ENCODE measurements at places on chromosomes 5 and 9. TPM values are rescaled to one million over a fixed set of nuclear protein-coding genes. Genes with fewer than 3 reads are reported as not detected.
A peak's percentile ranks its signal among the peaks of the same experiment; 100 is the strongest.

- DNase-seq = no peak
Observed at GRCh38 chr5:61779743-61780142, 447.7 kb downstream of the ZSWIM6 start.

GRCh38 chr9:132443951-132444607 lies 34.1 kb downstream of the CFAP77 start:
- peak; percentile 4 for DNase-seq

GRCh38 chr5:56302027-56302426 lies 68.9 kb upstream of the ANKRD55 start:
- DNase-seq = peak; percentile 84

DNA sequence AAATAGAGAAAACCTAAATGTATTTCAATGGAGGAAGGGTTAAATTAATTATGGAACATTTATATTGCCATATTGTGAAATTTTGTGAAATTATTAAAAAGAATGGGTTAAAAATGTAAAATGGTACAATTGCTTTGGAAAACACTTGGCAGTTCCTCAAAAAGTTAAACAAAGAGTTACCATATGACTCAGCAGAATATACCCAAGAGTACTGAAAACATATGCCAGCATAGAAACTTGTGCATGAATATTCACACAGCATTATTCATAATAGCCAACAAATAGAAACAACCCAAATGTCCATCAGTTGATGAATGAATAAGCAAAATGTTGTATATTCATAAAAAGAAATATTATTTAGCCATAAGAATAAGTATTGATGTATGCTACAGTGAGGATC lies 181.0 kb upstream of the MAST4 start:
- DNase-seq = no peak

DNA sequence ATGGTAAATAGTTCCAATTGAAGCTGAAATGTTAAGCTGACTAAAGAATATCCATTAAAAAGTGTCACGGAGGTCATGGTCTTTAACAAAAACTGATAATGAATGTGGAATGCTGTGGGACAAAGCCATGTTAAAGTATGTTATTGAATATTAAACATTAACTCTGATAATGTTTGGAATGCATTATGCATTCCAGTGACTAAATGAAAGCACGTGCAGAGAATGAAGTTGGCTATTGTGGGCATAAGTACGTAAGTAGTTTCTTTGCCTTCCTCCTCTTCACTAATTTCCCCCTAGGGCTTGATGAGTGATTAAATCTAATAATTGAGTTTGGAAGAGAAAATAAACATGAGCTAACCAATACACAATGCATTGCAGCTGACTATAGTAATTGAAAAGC lies 640.4 kb upstream of the CDH10 start:
- DNase-seq = no peak

GRCh38 chr5:40689438-40689837 lies 9.7 kb downstream of the PTGER4 start:
- peak; percentile 98 for DNase-seq

DNA sequence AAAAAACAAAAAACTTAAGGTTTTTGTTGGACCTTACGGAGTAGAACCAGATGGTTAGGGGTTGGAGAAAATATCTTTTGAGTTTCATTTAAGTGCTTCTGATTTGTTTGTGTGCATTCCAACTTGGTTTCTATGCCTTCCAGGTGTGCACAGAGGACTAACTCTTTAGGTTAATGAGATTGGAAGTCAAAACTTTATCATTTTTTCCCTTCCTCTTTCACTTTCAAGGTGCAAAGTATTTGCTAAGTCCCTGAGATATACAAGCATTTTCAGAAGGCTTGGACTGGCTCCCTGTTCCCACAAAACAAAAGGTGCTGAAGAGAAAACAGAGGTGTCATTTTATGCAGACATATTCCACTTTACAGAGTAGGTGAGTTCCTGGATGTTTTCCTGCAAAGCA lies 30.3 kb upstream of the CER1 start:
- no peak for DNase-seq

GRCh38 chr5:173973616-173973969 lies 15.4 kb upstream of the C5orf47 start:
- DNase-seq = no peak

GRCh38 chr5:112106878-112107277 lies 312.2 kb downstream of the EPB41L4A start:
- DNase-seq = no peak

- no peak for DNase-seq
Observed at GRCh38 chr5:21663082-21663481, 1190.1 kb downstream of the CDH12 start.

GRCh38 chr5:98504505-98504904 lies 269.0 kb upstream of the RGMB start:
- DNase-seq = no peak

DNA sequence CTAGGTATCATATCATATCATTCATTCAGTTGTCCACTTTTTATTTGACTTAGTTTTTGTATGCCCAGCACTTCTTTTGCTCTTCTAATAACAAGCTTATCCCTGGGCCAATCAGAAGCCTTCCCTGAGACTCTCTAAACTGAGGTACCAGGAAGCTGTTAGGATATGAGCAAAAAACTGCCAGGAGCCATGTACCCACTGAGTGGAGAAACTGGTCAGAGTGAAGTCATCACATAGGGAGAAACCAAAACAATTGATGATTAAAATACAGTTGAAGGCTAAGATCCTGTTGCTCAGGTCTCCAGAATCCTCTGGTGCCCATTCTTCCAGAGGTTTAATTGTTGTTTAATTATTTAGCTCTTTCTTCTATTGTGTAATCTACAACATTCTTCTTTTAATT lies 120.2 kb downstream of the KIAA0825 start:
- no peak for DNase-seq

DNA sequence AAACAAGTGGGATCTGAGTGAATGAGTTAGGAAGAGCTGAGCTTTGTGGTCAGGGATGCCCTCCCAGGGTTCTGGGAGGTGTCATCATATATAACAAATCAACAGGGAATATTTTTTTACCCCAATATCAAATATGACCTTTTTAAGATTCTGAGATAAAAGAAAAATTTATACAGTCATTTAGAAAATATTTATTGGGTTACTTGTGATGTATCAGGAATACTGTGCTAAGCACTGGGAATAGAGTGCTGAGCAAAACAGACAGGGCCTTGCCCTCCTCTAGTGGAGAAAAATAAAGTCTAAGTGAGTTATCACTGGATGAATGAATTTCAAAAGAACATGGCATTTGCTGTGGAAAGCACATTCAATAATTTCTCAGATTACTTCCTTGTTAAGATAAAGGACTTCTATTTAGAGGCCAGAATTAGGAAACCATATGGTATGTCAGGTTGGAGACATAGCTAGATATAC lies 102.9 kb downstream of the BOD1 start:
- DNase-seq = peak; percentile 75

DNA sequence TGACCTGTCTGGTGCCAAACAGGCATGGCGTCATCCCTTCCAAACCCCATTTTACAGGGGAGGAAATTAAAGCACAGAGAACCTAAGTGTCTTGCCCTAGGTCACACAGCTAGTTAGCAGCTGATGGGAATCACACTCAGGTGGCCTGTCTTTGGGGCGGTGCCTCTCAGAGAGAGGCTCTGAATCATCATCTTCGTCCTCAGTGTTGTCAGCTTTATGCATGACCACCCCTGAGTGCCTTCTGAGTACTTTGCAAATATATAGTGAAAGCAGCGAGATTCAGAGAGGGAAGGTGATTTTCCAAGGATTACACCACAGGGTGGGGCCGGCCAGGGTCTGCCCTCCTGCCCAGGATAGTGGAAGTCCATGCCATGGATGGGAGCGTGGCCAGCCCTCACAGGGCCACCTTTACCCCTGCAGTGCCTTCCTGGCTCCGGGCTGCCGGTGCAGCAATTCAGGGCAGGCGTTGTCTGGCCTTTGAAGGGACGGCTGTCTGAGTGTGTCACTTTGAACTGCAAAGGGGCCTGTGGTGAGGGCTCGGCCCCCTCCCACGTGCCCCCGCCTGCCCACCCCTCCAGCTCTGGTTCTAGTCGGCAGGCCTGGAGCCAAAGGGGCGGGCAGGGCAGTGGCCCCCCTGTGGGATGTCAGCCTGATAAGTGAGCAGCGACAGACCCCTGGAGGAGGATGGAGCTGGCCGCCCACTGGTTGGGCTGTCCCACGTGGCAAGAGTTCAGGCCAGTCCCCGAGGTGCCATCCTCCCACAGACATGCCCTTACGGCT lies 16.9 kb downstream of the LMX1B start:
- peak; percentile 36 for DNase-seq

GRCh38 chr5:109105631-109106267 lies 304.0 kb downstream of the PJA2 start:
- peak; percentile 72 for DNase-seq

GRCh38 chr5:117679046-117679445 lies 1104.4 kb upstream of the SEMA6A start:
- DNase-seq = no peak

GRCh38 chr9:137323531-137324331 lies 21.7 kb upstream of the NRARP start:
- DNase-seq = no peak

GRCh38 chr5:128825826-128826225 lies 139.5 kb upstream of the SLC27A6 start:
- DNase-seq = no peak

GRCh38 chr5:61159070-61159469 lies 3.2 kb downstream of the SMIM15 start:
- no peak for DNase-seq

- no peak for DNase-seq
Observed at GRCh38 chr9:7901621-7902020, 102.0 kb upstream of the DMAC1 start.

- peak; percentile 9 for DNase-seq
Observed at GRCh38 chr9:127013597-127013996, 99.0 kb downstream of the RALGPS1 start.

DNA sequence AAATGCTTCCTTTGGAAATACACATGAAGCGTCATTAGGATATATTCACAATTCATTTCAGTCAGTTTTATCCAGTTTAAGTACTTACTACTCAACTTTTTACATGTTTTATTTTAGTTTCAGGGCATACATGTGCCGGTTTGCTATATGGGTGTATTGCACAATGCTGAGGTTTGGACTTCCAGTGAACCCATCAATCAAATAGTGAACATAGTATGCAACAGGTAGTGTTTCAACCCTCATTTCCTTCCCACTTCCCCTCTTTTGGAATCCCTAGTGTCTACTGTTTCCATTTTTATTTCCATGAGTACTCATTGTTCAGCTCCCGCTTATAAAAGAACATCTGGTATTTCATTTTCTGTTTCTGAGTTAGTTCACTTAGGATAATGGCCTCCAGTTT lies 74.7 kb downstream of the TMEM161B start:
- no peak for DNase-seq

GRCh38 chr9:92664394-92665152 lies 5.4 kb downstream of the IPPK start:
- DNase-seq = peak; percentile 65

DNA sequence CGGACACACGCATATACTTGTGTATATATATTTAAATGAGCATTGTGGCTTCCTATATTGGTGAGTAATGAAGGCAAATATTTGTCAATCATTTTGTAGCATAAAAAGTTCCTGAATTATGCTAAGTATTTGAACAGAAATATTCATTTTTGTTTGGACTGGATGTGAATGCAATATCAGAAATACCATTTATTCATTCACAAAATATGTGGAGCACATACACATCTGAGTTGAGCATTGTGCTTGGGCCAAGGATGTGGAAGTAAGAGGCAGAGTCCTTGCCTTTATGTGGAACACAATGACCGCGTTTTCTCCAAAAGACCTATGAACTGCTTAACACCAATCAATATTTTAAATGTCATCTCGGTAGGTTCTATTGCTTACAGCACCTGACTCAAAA lies 1086.5 kb downstream of the NR2F1-AS1 start:
- no peak for DNase-seq

GRCh38 chr5:85030316-85031084 lies 645.8 kb upstream of the EDIL3 start:
- DNase-seq = no peak

DNA sequence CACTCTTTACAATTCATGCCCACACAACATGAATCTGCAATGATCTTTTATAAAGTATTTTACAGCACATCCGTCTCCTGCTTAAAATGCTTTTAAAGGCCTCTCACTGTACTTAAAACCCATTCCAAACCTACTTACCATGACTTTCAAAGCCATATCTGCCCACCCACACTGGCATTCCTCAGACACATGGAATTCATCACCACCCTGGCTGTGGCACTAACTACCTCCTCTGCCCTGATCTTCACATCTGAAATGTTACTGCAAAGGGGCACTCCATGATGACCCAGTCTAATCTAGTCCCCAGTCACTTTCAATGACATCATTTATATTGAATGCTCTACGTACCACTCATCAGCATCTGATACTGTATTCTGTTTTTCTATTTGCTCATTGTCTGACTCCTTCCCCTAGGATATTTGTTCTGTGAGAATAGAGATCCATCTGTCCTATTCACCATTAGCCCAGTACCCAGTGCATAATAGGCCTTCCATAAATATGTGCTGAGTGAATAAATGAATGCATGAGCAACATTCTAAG lies 193.2 kb upstream of the KIF2A start:
- no peak for DNase-seq

DNA sequence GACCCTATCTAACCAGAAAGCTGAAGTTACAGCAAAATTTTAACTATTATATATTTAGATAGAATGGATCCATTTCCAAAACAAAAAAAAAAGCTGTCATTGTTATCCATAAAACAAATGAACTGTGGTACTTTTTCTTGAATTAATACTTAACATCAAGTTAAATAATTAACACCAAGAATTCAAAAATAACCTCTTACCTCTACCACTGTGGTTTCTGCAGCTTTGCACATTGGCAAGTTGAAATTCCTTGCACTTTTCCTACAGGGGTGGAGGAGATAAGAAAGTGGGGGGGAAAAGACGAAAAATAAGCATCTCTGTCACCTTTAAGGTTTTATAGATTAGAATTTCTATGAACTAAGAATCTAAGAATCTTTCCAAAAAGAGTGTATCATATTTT lies 30.0 kb downstream of the OXCT1 start:
- DNase-seq = no peak

DNA sequence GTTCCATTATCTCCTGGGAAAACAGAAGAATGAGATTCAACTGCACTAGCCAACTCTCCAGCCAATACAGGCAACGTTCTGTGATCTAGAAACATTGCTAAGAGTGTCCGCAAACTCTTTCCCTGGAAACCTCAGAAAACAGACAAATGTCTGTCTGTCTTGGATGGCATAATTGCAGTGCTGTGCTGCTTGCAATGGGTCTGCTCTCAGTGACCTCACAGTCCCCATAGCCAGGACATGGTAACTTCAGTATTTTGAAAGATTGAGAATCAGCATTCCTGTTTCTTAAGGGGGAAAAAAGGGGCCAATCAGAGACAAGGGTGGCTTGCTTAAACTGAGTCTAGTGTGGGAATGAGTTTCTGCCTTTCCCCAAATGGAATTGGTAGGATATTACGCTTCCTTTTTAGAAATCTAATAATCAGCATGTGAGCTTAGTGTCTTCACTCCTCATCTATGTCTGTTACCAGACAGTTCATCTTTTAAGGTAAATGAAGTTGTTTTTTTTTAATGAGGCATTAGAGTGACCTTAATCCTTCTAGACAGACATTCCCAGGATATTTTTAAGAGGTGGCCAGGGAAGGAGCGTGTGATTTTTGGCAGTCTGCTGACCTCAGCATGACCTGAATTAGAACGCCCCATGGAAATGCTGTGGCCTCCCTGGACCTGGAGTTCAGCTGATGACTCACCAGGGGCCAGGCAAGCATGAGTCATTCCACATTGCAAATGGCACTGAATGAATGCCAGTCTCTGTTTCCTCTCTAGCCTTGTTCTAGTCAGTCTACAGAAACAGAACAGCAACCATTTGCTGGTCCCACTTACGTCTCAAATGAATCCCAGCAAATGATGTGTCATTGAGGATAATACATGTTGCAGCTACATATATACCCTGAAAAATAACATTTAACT lies 210.2 kb upstream of the ACTBL2 start:
- DNase-seq = peak; percentile 98

CA9 gene
- total RNA-seq = 38.2 TPM

SPARC gene
- 2,332 TPM for total RNA-seq

NOXA1 gene
- total RNA-seq = not detected

OTULIN gene
- 29.3 TPM for total RNA-seq

Measured in M059J (cell line).